Smooth muscle cell of the brain vasculature (primary cell): ENCODE measurements at places on chromosomes 13 and 19.

GRCh38 chr13:37087486-37087885 lies 18.0 kb downstream of the CSNK1A1L start:
- no peak for DNase-seq

DNA sequence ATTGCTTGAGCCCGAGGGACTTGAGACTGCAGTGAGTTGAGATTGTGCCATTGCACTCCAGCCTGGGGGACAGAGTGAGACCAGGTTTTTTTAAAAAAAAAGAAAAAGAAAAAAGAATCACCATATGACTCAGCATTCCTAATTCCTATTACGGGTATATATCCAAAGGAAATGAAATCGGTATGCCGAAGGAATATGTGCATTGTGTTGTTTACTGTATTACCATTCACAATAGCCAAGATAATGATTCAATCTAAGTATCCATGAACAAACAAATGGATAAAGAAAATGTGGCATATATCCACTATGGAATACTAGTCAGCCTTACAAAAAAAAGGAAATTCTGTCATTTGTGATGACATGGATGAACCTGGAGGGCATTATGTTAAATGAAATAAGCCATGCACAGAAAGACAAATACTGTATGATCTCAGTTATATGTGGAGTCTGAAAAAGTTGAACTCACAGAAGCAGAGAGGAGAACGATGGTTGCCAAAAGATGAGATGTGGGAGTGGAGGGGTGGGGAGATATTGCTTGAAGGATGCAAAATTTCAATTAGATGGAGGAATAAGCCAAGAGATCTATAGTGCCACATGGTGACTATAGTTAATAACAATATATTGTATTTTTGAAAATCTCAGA lies 4.3 kb upstream of the KL start:
- DNase-seq, result no peak

GRCh38 chr19:41263042-41263849 lies 926 bp upstream of the HNRNPUL1 start:
- DNase-seq, result no peak

DNA sequence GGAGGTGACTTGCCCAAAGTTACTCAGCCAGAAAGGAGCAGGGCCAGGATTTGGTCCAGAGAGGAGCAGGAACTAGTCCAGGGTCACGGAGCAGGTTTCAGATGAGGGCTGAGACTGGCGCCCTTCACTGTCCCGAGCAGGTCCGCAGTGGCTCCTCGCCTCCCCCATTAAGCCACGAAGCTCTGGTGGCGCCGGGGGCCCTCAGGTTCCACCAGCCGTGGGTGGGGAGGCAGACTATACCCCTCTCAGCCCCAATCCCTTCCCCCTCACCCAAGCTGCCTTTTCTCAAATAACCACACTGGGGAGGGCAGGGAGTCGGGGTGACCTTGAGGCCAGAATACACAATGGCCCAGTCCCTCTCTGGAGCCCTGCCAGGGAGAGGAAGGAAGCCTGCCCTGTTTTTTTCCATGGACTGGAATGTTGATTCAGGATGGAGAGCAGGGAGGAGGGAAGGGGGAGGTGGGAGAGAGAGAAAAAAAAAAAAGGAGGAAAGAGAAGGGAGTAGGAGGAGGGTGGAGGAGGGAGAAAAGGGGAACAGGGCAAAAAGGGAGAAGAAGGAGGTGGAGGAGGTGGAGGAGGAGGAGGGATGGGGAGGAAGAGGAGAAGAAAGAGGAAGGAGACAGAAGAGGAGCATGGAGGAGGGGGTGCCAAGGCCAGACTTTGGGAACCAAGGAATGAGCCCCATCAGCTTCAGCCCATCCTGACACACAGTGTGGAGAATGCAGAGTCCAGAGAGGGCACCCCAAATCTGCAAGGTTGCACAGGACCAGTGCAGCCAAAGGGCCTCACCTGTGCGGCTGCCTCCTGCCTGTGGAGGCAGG lies 19.7 kb downstream of the CEACAM16 start:
- peak; percentile 29 for DNase-seq

DNA sequence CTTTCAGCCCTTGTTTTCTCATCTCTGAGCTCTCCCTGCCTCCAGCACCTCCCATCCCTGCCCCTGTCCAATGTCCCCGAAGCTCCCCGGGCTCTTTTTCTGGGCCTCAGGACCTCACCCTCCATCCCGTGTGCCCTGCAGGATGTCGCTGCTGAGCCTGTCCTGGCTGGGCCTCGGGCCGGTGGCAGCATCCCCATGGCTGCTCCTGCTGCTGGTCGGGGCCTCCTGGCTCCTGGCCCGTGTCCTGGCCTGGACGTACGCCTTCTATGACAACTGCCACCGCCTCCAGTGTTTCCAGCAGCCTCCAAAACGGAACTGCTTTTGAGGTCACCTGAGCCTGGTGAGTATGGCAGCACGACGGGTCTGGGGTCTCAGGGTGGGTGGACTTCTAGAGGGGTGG lies 51.1 kb upstream of the CYP4F8 start:
- DNase-seq, result no peak
